ENCODE measurements at places on chromosomes 1 and 21.

GRCh38 chr21:15365751-15366392 is 301.1 kb upstream of the NRIP1 start:
- DNase-seq: no peak

DNA sequence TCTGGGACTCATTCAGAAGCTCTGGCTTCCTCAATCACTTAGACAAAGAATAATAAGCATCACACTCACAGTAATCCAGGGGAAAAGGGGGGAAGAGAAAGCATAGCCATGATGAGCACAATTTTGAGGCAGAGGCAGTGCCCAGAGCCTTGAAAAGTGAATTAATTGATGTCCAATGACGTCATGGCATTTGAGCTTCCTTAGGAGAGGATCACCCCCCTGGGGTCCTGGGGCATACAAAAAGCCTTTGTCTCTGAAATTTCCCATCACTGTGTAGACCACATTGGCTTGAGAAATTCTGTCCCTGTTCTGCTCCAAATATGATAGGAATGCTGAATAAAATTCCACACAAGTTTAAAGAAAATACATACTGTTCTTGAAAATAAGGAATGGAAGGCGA is 84.3 kb upstream of the COA6 start:
- DNase-seq: no peak

- DNase-seq: no peak
Observed at GRCh38 chr1:54096877-54097240, 43.5 kb downstream of the TCEANC2 start.

GRCh38 chr1:57549300-57549699 is 125.4 kb upstream of the DAB1 start:
- no peak for DNase-seq

DNA sequence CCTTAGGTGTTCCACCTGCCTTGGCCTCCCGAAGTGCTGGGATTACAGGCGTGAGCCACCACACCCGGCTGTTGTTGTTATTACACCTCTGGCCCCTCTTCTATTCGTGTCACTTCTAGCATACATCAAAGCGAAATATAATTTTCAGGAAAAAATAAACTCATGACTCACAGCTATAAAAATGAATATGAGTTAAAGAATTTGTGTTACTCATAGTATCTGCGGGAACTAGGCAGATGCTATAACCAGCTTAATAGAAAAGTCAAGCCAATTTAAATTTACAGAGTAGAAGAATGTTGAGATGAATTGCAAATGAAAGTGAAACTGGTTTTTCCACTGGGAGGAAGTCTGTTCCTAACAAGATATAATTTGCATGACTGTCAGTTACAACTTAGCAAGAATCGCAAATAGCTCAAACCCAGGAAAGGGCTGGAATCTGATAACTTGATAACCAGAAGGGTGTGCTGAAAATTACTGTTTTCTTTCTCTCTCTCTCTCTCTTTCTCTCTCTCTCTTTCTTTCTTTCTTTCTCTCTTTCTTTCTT is 11.2 kb downstream of the OR2W3 start:
- no peak for DNase-seq

- DNase-seq: no peak
Observed at GRCh38 chr1:109500941-109501381, 7.1 kb downstream of the CYB561D1 start.

GRCh38 chr1:17624611-17625233 is 85.2 kb downstream of the ARHGEF10L start:
- no peak for DNase-seq

- no peak for DNase-seq
Observed at GRCh38 chr1:185385991-185386390, 68.9 kb upstream of the IVNS1ABP start.

GRCh38 chr1:84497631-84498275 is 8.4 kb upstream of the SPATA1 start:
- DNase-seq: no peak

- no peak for DNase-seq
Observed at GRCh38 chr21:28580585-28580984, 412.1 kb downstream of the LTN1 start.

DNA sequence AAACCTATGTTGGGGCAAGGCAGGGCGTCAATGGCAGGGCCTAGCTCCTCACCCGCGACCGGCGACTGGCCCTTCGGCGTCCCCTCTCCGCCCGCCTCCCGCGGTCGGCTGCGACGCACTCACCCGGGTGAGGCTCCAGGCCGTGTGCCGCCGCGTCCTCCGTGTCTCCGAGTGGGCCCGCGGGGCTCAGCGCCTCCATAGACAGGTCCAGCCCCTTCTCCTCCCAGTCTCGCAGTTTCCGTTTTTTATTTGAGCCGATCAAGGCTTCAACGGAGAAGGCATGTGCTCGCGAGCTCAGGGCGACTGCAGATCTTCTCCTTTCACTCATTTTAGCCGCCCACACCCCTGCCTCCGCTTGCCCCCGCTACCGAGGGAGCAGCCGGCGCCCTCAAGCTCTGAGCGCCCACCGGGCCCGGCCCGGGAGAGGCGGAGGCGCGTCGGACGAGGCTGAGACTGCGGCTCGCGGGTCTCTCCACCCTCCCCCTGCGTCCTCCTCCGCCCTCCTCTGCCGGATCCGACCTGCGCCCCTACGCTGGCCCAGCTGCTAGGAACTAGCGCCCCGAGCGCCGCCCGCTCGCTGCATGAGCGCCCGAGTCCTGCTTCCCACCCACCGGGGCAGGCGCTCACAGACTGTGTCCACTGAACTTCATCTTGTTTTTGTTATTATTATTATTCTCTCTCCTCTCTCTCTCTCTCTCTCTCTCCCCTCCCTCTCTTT is 516 bp downstream of the TBX15 start:
- DNase-seq: no peak

GRCh38 chr1:154407198-154408091 is 2.3 kb downstream of the IL6R start:
- no peak for DNase-seq

- no peak for DNase-seq
Observed at GRCh38 chr1:112954017-112954650, 1.9 kb downstream of the SLC16A1 start.

- no peak for DNase-seq
Observed at GRCh38 chr1:32724678-32725614, 22.4 kb upstream of the SYNC start.

DNA sequence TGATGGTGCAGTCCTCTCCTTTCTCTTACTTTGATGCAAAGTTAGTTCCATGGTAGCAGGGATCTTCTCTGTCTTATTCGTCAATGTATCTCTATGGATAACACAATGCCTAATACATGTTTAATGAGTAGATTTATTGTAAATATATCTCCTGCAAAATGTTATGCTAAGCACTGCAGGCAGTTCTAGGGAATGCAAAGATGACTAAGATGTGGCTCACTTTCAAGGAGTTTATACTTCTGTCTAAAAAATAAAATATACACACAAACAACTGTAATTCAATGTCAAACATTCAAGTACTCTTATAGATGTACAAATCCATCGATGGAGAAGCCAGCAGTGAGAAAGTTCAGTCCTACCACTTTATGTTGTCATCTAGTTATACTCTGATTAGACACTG is 194.3 kb downstream of the KCTD3 start:
- no peak for DNase-seq

DNA sequence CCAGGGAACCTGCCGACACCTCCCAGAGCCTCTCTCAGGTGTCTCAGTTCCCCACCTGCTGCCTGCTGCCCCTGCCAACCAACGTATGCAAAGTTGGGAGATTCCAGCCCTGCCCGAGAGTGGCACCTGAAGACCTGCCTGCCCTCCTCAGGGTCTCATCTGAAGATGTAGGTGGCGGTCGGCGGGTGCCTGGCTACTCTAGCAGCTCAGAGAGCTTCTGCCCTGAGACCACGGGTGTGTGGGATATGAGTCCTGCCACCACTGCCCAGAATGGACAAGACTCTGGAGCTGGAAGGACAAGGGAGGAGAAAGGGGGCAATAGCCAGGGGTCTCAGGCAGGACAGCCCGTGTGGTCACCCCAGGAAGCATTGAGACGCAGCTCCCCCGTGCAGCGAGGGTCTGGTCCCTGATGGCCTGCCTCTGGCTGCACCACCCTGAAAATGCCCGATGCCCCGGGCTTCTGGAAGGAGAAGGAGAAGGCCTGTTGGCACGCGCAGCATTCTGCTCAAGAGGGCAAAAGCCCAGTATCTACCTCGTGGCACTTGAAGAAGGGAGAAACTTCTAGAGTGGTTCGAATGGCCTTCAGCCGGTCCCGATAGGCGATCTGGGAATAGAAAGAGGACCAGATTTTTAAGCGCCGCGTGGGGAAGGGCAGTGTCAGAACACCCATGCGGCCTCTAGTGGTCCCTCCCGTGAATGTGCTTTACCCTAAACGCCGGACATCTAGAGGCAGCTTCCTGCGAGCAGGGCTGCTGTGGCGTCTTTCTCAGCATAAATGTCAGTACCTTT is 88.8 kb downstream of the STUM start:
- DNase-seq: no peak

DNA sequence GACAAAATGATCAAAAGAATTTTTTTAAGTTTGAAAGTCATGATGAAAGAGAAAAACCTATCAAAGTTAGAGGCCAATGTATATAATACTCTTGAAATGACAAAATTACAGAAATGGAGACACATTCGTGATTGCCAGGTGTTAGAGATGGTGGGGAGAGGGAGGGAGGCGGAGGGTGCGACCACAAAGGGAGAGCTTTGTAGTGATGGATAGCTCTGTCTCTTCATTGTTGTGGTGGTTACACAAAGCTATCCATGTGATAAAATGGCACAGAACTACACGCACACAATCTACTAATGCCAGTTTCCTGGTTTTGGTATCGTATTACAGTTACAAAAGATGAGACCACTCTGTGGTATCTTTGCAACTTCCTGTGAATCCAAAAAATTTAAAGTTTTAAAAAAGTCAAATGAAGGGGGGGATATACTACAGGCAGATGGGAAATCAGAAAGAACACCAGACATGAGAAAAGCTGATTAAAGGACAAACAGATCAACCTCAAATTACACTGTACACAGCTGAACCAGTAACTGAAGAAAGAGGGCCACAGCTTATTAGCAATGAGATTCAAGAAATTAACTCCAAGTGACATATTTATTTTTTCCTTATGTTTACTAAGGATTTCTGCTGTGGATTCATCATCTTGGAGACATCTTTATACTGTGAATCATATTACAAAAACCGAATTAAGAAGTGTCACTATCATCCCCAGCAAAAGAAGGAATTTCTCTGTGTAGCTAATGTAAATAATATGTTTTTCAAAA is 199.1 kb downstream of the SLC45A1 start:
- no peak for DNase-seq

GRCh38 chr1:211420845-211421454 is 71.0 kb downstream of the RD3 start:
- no peak for DNase-seq

DNA sequence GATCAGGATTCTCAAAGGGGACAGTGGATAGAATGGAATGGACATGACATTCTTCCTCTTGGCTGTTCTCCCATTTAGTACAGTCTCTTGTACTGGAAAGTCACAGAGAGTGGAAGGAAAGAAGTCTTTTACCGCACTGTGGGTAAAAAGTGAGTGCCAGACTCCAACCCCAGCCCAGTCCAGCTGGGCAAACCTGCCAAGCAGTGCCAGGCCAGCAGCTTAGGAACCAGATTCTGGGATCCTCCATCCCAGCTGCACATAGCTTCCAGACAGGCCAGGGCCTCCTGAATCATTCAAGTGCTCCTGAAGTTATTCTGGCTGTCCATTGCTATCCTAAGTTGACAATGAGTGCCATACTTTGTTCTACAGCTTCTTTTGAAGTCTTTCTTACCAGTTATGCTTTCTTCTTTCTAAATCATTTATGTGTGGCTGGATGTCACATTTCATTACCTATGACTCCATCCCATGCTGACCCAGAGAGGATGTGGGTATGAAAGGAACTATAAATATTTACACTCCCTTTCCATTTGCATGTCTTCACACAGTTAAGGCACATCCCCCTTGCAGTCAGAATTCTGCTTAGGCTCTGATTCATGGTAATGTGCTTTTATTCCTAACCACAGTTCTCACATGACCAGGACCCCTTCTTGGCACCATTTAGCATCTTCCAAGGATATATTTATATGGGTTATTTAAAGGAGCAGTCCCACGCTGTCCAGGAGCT is 88.9 kb downstream of the AK5 start:
- DNase-seq: no peak

- no peak for DNase-seq
Observed at GRCh38 chr1:43688594-43689000, 18.7 kb upstream of the ST3GAL3 start.

- no peak for DNase-seq
Observed at GRCh38 chr1:214337511-214337910, 56.6 kb downstream of the SMYD2 start.

DNA sequence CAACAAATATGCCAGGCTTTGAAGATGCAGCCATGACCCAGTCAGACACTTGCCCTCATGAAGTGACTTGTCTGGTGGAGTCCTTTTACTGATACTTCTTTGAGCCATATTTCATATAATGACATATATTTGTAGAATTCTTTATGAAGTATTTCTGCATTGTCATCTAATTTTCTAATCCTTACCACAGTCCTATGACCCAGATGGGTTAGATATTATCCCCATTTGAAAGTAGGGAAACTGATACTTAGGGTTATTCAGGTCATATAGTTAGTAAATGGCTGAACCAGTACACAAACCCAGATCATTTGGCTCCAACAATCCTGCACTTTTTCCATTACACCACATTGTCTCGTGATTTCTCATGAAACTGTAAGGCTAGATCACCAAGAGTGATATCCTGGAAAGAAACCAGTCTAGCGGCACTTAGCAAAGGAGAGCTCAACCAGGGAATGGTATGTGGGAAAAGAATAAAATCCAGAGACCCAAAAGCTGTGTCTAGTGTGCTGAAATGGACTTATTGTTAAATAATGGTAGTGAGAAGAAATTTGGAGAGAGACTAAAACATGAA is 49.6 kb downstream of the ZFYVE9 start:
- DNase-seq: no peak

- DNase-seq: no peak
Observed at GRCh38 chr21:29238053-29238966, 60.4 kb upstream of the BACH1 start.

DNA sequence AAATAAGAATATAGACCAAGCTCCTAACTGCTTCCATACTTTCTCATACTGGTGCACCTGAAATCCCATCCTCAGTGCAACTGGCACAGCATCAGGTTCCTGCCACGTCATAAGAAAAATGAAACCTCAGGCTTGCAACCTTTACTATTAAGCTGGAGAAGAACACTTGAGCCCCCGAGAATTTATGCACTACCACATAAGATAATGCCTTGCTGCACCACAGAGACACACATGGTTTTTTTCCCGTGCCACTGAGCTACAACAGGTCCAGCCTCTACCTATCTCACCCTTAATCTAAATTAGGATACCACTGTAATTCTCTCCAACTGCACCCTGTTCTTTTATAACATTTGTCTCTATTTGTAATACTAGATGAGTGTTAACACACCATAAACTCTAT is 174.5 kb downstream of the DENND1B start:
- no peak for DNase-seq

DNA sequence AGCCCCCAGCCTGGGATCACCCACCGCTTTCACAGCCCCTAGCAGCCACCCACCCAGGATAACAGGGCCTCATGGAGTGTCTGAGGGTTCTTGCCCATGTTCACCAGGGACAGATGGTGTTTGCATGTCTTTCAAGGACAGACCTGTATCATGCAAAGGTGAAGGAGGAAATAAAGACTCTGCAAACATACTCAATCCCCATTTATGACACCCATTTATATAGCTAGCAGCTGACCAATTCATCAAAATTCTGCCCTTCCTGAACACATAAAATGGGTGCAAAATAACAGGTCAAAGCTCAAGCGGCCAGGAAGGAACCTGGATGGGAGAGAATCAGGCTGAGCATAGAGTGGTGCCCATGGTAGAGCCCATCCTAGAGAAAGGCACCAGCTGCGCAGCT is 32.8 kb upstream of the LYPD8 start:
- DNase-seq: no peak

GRCh38 chr1:209869291-209870149 is 41.7 kb downstream of the UTP25 start:
- no peak for DNase-seq

Data from Caco-2 (cell line).